A549 treated with ZK216348 at 1 μM for 4 hours (cell line): ENCODE measurements at places on chromosomes 7 and 10. TPM values are rescaled to one million over a fixed set of nuclear protein-coding genes. Genes with fewer than 3 reads are reported as not detected.

Gene DLX5
- not detected in 5 replicates for total RNA-seq

Gene WNT2
- total RNA-seq, result not detected in 5 replicates

Gene GRID2IP
- total RNA-seq, result not detected in 5 replicates

Gene CYP3A5
- 1.1 to 2.0 TPM (median 1.8 TPM) in 5 replicates for total RNA-seq

Gene CLDN4
- total RNA-seq, result 2.5 to 7.0 TPM (median 5.0 TPM) in 5 replicates

Gene RHEB
- 109 to 175 TPM (median 141 TPM) in 5 replicates for total RNA-seq

Gene EFCAB10
- total RNA-seq, result 1.7 to 5.2 TPM (median 2.5 TPM) in 5 replicates

Gene IFIT1B
- not detected in 5 replicates for total RNA-seq

Gene ZPBP
- total RNA-seq, result not detected in 5 replicates

Gene CC2D2B
- 0.22 TPM in 1 of 5 replicates, not detected in the others for total RNA-seq

Gene OPN4
- total RNA-seq, result not detected in 5 replicates

Gene TDRD1
- total RNA-seq, result not detected in 5 replicates

Gene GPR37
- 0.45 to 0.89 TPM (median 0.64 TPM) in 5 replicates for total RNA-seq

Gene MCM10
- 20.0 to 30.1 TPM (median 23.6 TPM) in 5 replicates for total RNA-seq

Gene TMEM176A
- not detected in 5 replicates for total RNA-seq

Gene CALHM1
- not detected in 5 replicates for total RNA-seq

Gene MSMB
- total RNA-seq, result not detected in 5 replicates

Gene CXCL12
- 0.08 to 0.25 TPM (median 0.20 TPM) in 3 of 5 replicates, not detected in the others for total RNA-seq

Gene C1QL3
- not detected in 5 replicates for total RNA-seq

Gene CYP3A4
- total RNA-seq, result not detected in 5 replicates

Gene SRI
- 123 to 142 TPM (median 137 TPM) in 5 replicates for total RNA-seq

Gene ITIH2
- 0.09 to 0.53 TPM (median 0.27 TPM) in 5 replicates for total RNA-seq

Gene WEE2
- not detected in 5 replicates for total RNA-seq

Gene MAP3K8
- 12.4 to 18.0 TPM (median 15.1 TPM) in 5 replicates for total RNA-seq
